ENCODE measurements at places on chromosomes 4 and X.
A peak's percentile ranks its signal among the peaks of the same experiment; 100 is the strongest.

GRCh38 chr4:38857354-38858096 is 908 bp upstream of the TLR6 start:
- no peak overlapping the region for H3K4me3 ChIP-seq
- H3K27ac ChIP-seq, result peak overlapping the region; percentile 30
- no peaks in the 10 kb centered on the region for H3K27me3 ChIP-seq
- peaks cover 20% of the 10 kb centered on the region for H3K4me1 ChIP-seq
- DNase-seq, result no peak

GRCh38 chr4:92303621-92304027 is at the start of gene GRID2:
TSS of gene GRID2 (plus strand) at chr4:92303966.
- H3K36me3 ChIP-seq, result no peaks in the 10 kb centered on the region
- no peak within 1 kb of the TSS for H3K4me3 ChIP-seq
- H3K27me3 ChIP-seq, result peaks cover 18% of the 10 kb centered on the region
- peaks cover 7% of the 10 kb centered on the region for H3K4me1 ChIP-seq
- no peak for DNase-seq
- H3K27ac ChIP-seq, result no peak within 1 kb of the TSS

GRCh38 chr4:112253382-112254000 is 21.9 kb downstream of the AP1AR start:
- no peaks in the 10 kb centered on the region for H3K36me3 ChIP-seq
- no peaks in the 10 kb centered on the region for H3K4me1 ChIP-seq
- no peak overlapping the region for H3K27ac ChIP-seq
- DNase-seq, result no peak
- H3K27me3 ChIP-seq, result no peaks in the 10 kb centered on the region
- no peak overlapping the region for H3K4me3 ChIP-seq

DNA sequence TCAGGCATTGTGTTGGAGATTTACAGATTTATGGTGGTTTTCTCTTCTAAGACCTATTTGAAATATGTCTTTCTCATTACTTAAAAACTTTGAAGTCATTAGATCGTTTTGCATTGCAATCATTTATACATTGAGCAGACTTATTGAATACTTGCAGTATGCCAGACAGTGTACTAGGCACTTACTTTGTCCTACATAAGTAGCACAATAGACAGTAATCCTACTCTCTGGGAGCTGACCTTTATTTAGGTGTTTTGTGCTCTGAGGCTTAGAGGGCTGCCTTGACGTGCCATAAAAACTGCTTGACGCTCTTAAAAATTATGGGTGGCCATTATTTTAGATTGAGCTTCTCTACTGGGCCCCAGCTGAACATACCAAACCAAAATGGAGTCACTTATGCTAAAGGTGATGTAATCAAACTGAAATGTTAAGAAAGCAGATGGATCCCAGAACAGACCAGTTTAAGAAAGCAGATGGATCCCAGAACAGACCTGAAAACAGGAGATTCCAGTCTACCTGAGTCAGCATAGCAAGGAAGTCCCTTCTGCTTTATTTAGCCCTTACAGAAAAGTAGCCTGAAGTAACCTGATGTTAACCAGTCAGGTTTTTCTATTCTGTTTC is 42.4 kb downstream of the PTTG2 start:
- H3K27me3 ChIP-seq, result no peaks in the 10 kb centered on the region
- no peak overlapping the region for H3K4me3 ChIP-seq
- H3K36me3 ChIP-seq, result peaks cover 3% of the 10 kb centered on the region
- DNase-seq, result no peak

DNA sequence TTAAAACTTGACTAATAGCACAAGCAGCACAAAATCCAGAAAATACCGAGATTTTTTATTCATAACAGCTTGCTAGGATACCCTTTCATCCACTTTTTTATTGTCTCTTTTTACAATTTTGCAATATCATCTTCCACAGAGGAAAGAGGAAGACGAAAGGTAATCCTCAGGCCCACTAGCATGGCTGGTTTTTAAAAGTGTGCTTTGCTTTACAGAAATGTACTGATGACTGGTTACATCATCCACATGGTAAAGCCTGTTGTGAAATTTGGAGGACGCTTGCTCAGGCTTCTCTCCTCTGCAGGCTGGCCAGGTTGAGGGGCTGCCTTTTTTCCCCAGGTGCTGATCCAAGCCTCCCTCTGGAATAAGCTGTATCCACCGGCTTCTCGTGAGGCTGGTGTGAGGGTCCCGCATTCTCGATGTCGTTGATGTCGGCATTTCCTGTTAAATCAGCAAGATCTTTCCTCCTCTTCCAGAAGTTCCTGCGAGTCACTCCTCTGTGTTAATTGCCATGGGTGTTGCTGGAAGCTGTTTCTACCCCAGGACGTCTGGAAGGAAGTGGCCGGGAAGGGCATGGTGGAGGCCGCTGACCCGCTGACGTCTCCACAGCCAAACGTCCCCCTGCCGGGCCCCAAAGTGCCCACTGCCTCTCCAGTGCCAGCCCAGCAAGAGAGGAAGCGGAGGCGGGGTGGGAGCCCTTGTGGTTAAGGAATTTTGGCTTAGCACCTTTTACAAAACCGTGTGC is 5.8 kb upstream of the DGKQ start:
- no peak for DNase-seq
- no peaks in the 10 kb centered on the region for H3K27me3 ChIP-seq
- H3K4me1 ChIP-seq, result peaks cover 4% of the 10 kb centered on the region
- no peak overlapping the region for H3K4me3 ChIP-seq
- no peak overlapping the region for H3K27ac ChIP-seq
- H3K36me3 ChIP-seq, result no peaks in the 10 kb centered on the region

GRCh38 chrX:22177950-22178515 is 94.7 kb upstream of the CBLL2 start:
- H3K36me3 ChIP-seq, result no peaks in the 10 kb centered on the region
- DNase-seq, result no peak
- no peaks in the 10 kb centered on the region for H3K27me3 ChIP-seq

GRCh38 chr4:155569960-155570515 is 96.6 kb upstream of the GUCY1A1 start:
- no peaks in the 10 kb centered on the region for H3K36me3 ChIP-seq
- H3K4me1 ChIP-seq, result no peaks in the 10 kb centered on the region
- DNase-seq, result no peak
- no peak overlapping the region for H3K27ac ChIP-seq
- H3K27me3 ChIP-seq, result peaks cover 3% of the 10 kb centered on the region
- H3K4me3 ChIP-seq, result no peak overlapping the region

- DNase-seq, result no peak
- no peak overlapping the region for H3K4me3 ChIP-seq
- H3K27ac ChIP-seq, result no peak overlapping the region
- no peaks in the 10 kb centered on the region for H3K27me3 ChIP-seq
These were observed 1011.7 kb upstream of the PCDH7 start for GRCh38 chr4:29708473-29708872.

- H3K4me1 ChIP-seq, result no peaks in the 10 kb centered on the region
- no peak for DNase-seq
- H3K36me3 ChIP-seq, result no peaks in the 10 kb centered on the region
- no peaks in the 10 kb centered on the region for H3K27me3 ChIP-seq
- no peak overlapping the region for H3K4me3 ChIP-seq
- no peak overlapping the region for H3K27ac ChIP-seq
These were observed 103.1 kb upstream of the PCDH7 start for GRCh38 chr4:30616942-30617646.

DNA sequence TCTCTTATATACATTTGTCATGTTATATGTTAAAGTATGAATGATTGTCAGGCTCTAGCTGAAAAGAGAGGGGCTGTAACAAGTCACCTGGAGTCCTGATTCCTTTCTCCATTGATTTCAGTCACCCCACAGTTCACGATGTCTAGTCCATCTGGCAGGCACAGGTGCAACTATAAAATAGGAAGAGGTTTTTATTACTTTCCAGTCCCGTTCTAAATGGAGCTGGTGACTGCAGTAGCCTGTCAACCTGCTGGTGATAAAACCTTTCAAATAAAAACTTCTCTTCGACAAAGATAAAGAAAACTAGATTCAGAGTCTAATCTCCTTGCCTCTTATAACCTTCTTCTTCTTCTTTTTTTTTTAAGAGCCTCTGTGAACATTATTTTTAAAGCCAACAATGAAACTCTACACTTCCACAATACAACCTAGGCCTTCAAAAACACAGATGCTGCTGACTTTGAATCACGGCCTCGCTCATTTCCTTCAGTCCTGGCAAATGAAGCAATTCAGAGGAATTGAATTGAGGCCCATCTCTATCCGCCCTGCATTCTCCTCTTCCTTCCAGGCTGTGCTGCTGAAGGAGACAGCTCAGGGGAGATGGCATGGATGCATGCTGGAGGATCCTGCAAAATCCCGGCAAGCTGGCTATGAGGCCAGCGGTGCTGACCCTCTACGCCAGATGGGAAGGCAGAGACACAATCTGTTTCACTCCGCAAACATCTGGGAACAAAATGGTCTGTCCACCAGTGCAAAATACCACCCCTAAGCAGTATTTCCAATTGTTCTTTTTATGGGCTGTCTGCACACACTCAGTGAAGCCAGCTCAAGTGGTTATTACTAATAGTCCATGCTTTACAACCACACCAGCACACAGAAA is 27.3 kb upstream of the CDKN2AIP start:
- H3K36me3 ChIP-seq, result no peaks in the 10 kb centered on the region
- no peak for DNase-seq
- no peaks in the 10 kb centered on the region for H3K4me1 ChIP-seq

GRCh38 chrX:45758319-45758718 is 557.6 kb upstream of the DIPK2B start:
- no peaks in the 10 kb centered on the region for H3K36me3 ChIP-seq
- no peaks in the 10 kb centered on the region for H3K27me3 ChIP-seq
- no peak for DNase-seq
- H3K4me1 ChIP-seq, result peaks cover 42% of the 10 kb centered on the region
- peak overlapping the region; percentile 84 for H3K27ac ChIP-seq

Measured in T-cell (primary cell).